HTR-8/SVneo (cell line): ENCODE measurements at places on chromosomes 4 and X.

- DNase-seq: no peak
Measured at GRCh38 chr4:69522554-69522953, 26.8 kb upstream of the UGT2B4 start.

DNA sequence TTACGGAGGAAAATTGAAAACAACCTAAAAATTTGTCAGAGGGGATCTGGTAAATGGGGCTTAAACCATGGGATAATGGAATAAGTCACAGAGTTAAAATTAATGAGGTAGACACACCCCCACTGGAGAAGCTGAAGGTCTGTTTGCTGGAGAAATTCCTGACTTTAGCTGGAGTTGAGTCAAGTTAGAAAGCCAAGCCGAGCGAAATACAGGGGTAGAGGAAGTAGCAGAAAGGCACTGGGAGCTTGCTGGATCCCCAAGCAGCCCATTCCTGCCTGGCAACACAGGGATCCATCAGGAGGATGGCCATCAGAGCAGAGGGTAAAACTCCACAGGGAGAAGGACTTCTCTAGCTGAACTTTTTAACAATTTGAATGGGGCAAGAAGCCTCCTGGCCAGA lies 163.8 kb downstream of the ATRX start:
- no peak for DNase-seq

DNA sequence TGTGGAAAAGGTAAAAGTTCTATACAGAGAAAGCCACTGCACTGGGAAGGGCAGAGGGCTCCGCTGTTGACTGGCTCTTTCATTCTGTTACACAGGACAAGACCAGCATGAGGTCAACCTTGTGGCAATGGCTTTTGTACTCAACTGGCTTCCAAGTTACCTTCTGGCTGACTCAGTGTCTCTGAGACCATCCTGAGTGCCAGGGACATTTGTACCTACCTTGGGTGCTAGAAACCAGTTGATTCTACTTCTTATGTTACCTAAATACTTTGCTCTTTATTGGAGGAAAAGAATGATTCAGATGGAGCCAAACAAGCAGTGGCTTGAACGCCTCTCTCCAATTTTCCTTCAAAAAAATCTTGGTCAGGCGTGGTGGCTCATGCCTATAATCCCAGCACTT lies 123.2 kb downstream of the RBM47 start:
- no peak for DNase-seq

GRCh38 chr4:56976837-56977320 lies 527 bp downstream of the NOA1 start:
- DNase-seq: no peak

GRCh38 chrX:12975991-12976558 lies 1.2 kb downstream of the TMSB4X start:
- DNase-seq: no peak

- DNase-seq: no peak
Measured at GRCh38 chrX:14753441-14753840, 119.4 kb downstream of the FANCB start.

DNA sequence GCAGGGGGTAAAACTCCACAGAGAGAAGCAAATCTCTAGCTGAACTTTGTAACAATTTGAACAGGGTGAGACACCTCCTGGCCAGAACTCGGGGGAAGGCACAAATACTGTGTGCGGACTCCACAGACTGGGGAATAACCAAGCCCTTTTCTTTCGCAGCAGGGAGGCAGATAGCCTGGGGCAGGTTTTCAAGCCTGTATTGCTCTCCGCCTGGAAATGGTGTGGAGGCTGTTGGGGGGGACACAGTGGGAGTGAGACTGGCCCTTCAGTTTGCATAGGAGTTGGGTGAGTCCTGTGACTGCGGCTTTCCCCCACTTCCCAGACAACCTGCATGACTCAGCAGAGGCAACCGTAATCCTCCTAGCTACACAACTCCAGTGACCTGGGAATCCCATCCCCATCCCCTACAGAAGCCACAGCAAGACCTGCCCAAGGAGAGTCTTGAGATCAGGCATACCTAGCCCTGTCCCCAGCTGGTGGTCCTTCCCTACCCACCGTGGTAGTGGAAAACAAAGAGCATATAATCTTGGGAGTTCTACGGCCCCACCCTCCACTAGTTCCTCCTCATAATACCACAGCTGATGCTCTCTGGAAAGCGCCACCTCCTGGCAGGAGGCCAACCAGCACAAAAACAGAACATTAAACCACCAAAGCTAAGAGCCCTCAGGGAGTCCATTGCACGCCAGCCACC lies 12.9 kb upstream of the SMPX start:
- no peak for DNase-seq

DNA sequence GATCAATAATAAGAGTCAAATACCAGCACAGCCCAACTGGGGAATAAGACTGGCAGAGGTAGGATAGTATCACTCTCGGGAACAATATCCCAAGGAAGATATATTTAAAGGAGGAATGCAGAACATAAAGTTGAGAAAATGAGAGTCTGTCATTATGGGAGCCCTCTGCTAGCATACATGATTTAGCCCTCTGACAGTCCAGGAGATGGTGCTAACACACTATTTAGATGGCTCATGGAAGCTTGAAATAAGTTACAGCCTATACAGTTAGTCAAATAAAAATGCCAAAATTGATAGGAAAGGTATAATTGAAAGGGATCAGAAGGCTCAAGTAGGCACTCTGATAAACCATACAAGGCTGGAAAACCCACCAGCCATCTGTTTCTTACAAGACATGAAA lies 201.0 kb upstream of the NEIL3 start:
- no peak for DNase-seq

- DNase-seq: no peak
Measured at GRCh38 chrX:5644776-5645175, 583.9 kb downstream of the NLGN4X start.

DNA sequence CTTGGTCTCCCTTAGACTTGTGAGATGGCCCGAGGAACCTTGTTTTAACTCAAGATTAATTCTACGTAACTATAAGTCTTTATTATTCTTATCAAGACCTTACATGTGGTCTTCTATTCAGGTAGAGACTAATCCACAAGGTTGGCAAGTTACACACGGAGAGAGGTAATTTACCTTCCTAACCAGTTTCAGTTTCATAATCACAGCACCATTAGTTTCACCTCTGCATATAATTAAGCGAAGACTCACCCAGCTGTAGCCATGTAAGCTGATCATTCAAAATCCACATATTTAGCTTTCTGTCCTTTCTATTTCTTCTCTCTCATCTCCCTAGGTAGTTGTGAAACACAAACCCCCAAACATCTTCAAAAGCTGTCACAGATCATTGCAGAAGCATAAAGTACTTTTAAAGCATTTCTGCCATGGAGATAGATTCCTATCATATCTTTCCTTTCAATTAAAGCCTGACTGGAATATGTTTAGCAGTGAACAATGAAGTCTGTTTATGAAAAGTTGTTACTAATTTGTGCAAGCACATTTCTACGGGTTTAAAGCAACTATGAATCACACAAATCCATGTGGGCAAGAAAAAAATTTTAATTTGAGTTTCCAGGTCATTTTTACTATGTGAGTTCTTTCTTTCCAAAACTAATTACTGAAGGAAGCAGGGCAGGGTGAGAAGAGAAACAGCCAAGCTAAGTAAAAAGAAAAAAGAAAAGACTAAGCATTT lies 78.5 kb downstream of the BTC start:
- no peak for DNase-seq

- DNase-seq: no peak
Measured at GRCh38 chr4:15479913-15480185, 10.2 kb downstream of the CC2D2A start.

DNA sequence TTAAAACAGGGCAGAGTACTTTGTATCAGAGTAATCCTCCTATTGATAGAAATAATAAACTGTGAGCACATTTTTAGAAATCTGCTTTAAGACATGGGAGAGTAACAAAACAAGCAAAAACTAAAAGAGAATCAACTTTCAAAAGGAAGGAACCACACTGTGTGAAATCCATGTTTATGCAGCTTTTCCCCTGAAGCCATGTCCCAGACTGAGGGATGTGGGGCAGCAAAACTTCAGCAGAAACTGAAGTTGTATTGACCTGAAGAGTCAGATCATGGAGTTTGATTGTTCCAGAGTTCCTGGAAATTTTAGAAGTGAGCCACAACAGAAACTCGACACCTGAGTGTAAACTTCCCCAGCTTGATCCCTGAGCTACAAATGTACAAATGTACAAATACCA lies 53.2 kb downstream of the COMMD8 start:
- DNase-seq: no peak

DNA sequence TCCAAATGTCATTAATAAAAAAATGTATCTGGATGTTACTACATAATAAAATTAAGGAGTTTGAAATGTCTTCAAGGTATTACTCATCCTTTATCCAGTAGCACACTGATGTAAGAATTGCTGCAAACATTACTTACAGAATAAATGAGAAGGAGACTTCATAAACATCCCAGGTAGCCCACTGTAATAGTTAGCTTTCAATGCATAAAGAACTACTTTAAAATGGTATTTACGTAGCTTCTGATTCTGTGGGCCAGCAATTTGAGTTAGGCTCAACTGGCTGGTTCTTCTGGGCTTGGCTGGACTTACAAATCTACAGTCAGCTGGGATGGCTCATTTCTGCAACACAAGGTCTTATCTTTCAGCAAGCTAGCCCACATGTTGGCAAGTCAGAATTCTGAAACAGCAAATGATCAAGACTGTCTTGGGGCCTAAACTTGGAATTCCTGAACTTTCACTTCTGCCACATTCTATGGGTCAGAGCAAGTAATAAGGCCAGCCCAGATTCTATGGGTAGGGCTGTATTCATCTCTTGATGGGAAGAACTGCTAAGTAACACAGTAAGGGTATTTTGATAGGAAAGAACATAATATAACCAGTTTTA lies 522.5 kb downstream of the IQCM start:
- DNase-seq: no peak

DNA sequence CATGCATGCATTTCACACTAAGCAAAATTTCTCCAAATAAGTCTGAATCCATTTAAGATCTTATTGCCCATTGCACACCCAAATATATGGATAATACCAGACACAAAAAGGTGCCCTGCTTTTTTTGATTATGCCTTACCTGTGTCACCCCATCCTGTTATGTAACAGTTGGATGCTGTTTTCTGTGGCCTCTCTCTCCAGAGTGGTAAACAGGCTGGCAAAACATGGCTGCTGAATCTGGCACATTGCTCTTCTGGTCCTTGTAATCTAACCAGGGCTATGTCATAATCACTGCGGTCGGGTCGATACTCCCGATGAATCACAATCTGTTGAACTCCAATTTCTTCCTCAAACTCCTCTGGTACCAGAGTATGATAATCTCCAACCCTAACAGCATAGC lies 70.1 kb downstream of the PRSS12 start:
- DNase-seq: no peak

- no peak for DNase-seq
Measured at GRCh38 chr4:15414551-15415091, 13.2 kb upstream of the C1QTNF7 start.

- DNase-seq: no peak
Measured at GRCh38 chr4:36183232-36183631, 61.1 kb downstream of the ARAP2 start.

- peak; percentile 72 for DNase-seq
Measured at GRCh38 chr4:1410491-1411325, 4.5 kb upstream of the NKX1-1 start.

GRCh38 chrX:106672527-106672926 lies 54.0 kb upstream of the RNF128 start:
- DNase-seq: no peak

DNA sequence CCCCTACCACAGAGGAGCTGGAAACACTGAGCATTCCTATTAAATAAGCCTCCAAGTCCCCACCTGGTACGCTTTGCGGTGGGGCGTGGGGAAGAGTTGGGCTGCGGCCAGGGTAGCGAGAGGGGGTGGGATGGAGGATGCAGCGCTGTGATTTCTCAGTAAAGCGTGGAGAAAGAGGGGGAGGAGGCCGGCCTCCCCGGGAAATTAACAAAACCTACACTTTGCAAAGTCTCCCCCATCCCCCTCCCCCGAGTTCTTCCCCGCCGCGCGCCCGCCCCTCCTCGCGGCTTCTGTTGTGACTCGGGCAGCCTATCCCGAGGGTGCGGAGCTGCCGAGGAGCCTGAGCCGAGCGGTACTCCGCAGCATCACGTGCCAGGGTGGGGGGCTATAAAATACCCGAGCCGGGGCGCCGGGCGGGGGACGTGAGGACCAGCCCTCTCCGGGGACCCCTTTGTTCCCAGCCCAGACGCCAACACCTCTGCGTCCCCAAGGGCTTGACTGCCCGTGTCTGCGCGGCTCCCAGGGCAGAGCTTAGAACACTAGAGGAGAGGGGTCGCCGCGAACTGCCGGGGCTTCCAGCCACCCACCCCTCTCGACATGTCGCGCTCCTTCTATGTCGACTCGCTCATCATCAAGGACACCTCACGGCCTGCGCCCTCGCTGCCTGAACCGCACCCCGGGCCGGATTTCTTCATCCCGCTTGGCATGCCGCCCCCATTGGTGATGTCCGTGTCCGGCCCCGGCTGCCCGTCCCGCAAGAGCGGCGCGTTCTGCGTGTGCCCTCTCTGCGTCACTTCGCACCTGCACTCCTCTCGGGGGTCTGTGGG lies at the start of gene GSX2:
TSS of gene GSX2 (plus strand) at position 416 of the 827 bp plus-strand sequence. CDS start at position 598, 182 bp downstream.
- DNase-seq: no peak

GRCh38 chrX:17744896-17745523 lies 7.7 kb downstream of the SCML1 start:
- no peak for DNase-seq
